ENCODE measurements at places on chromosomes 5 and 9.

DNA sequence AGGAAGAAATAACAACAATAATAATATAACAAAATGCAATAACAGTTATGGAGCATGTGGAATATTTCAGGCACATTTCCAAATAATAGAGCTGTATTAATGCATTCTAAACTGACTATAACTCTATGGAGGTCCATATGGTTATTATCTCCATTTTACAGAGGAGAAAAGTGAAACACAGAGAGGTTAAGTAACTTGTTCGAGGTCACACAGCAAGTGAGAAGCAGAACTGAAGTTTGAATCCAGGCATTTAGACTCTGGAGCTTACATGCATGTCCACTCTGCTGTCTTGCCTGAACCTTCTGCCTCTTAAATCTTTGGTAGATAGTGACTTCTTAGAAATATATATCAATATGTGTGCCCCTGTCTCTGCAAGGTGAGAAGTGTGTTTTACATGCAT lies 350.8 kb downstream of the GADD45G start:
- no peak for DNase-seq

DNA sequence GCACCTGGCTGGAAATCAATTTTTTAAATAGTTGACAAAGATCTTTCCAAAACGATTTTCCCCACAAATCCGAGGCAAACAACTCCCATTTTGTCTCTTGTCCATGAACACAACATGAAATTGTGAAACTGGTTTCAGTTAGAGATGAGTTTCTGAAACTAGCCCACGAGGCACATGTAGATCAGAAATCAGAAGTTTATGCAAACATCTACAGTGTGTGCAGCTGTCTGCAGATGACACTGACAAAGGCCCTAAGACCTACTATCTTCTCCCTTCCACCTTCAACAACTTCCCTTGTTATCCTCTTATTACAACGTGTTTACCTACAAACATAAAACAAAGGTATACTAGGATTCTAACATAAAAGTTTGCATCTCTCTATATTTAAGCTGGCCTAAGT lies 183.3 kb downstream of the DIRAS2 start:
- DNase-seq, result no peak

DNA sequence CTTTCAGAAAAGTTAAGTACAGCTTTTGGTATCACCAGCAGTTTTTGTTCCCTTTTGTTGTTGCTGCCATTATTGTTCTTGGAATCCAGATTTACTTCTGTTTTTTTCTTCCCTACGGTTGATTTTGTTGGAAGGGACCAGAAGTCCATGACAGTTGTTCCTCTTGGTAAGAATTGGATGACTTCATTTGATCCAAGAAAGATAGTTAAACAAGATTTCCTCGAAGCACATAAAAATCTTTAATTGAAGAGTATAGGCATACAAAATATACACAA lies 65.4 kb downstream of the CDC42SE2 start:
- DNase-seq, result no peak

- no peak for DNase-seq
Measured at GRCh38 chr5:108181975-108182374, 199.9 kb downstream of the FBXL17 start.

- no peak for DNase-seq
Measured at GRCh38 chr9:27533311-27533710, 3.7 kb upstream of the MOB3B start.

- no peak for DNase-seq
Measured at GRCh38 chr5:38446029-38446522, 110.4 kb downstream of the LIFR start.

DNA sequence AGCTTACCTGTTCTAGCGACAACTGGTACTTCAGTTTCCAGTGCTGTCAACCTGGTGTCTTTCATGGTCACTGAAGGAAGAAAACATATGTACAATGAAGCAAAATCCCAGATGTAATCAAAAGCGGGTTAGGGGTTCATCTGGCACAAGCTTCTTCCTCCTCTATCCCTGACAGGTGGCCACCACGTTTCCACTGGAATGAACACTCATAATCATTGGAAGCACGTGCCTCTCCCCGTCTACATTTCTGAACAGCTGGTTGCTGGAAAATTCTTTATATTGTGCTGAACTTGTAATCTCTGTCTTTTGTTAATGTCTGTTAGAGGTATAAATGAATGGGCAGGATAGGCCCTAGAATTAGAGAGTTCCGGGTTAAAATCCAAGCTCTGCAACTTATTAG lies 9.4 kb downstream of the TSC1 start:
- no peak for DNase-seq

- DNase-seq, result no peak
Measured at GRCh38 chr5:179143446-179143845, 83.3 kb downstream of the ZNF354C start.

- peak; percentile 53 for DNase-seq
Measured at GRCh38 chr9:127614961-127615360, 2.9 kb downstream of the STXBP1 start.

GRCh38 chr5:144033486-144033885 lies 137.0 kb downstream of the YIPF5 start:
- no peak for DNase-seq

DNA sequence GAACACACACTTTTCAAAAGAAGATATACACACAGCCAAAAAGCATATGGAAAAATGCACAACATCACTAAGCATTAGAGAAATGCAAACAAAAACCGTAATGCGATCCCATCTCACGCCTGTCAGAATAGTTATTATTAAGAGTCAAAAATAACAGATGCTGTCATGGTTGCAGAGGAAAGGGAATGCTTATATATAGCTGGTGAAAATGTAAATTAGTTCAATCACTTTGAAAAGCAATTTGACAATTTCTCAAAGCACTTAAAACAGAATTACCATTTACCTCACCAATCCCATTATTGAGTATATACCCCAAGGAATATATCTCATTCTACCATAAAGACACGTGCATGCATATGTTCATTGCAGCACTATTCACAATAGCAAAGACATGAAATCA lies 126.8 kb upstream of the MRPS30 start:
- DNase-seq, result no peak

DNA sequence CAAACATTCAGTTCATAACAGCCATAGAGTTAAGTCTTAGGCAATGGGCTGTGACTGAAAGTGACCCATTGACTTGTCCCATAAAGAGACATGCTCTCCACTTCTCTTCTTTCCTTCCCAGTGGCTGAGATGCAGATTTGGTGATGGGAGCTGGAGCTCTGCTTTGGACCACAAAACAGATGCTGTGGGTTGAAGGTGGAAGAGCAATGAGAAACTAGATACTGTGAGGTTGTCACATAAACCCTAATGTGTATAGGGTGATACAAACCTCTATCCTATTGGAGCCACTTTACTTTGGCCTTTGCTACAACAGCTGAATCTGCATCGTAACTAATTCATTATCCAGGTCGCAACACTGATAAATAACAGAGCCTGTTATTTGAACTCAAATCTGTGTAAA lies 192.0 kb downstream of the TTC39B start:
- no peak for DNase-seq

DNA sequence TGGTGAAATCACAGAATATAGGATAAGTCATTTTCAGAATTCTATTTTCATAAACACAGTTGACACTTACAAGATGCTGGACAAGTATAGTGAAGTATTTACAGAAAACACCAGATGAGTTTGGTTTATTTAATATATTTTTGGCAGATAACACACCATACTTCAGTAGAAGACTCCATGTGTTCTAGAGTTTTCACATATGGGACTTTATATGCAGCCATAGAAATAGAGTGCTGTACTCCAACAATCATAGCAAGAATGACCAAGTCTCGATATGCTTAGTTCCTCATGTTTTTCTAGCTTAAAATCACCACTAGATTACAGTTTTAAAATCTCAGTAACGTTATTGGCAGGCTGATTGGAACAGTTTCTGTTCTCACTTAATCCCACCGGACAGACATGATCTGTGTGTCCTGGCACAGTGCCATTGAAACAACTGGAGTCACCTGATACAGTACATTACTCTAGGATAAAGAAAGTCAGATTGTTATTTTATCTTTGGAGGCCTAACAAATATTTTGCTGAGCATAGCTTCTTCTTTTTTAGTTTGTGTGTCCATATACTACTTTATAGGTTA lies 45.8 kb upstream of the ERBIN start:
- no peak for DNase-seq

Data from ovary (tissue), 10 donors.